ENCODE measurements at places on chromosomes 13 and 19. TPM values are rescaled to one million over a fixed set of nuclear protein-coding genes. Genes with fewer than 3 reads are reported as not detected.

- no peak for DNase-seq
Measured at GRCh38 chr19:17393002-17393401, 994 bp downstream of the CCDC194 start.

GRCh38 chr13:20425819-20426219, 99.8 kb downstream of the CRYL1 start:
- DNase-seq = no peak

The ZNF836 gene
- total RNA-seq = 6.4 TPM

The IRGC gene
- total RNA-seq = not detected

GRCh38 chr19:50190439-50190891, 13.0 kb upstream of the MYH14 start:
- no peak for DNase-seq

DNA sequence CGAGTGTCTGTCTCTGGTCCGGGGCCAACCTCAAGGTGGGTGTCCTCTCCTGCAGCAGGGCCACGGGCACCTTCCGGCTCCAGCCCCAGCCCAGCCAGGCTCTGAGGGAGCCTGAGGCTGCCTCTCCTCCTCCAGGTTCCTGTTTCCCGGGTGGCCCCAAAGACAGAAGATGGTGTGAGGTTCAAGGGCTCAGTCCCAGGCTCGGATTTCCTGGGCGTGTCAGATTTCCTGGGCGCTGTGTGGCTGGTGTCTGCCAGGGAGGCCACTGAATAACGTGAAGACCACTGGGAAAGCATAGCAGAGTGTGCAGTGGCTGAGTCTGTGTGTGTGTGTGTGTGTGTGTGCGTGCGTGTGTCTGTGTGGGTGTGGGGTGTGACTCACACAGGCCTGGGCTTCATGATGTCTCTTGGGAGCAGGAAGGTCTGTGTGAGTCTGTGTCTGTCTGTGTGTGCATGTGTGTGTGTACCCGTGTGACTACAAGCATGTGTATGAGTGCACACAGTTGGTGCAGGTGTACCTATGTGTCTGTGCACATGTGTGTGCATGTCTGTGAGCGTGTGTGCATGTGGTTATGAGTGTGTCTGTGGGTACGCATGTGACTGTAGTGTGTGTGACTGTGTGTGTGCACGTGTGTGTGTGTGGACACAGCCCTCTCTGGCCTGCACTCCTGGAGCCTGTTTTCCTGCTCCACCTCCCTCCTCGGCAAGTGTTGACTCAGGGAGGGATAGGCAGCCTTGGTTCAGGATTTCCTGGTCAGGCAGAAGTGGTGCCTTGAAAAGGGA, 28.3 kb downstream of the CEBPA start:
- no peak for DNase-seq

Data from psoas muscle (tissue), 8 donors.